ENCODE measurements at places on chromosomes 4 and X.
A peak's percentile ranks its signal among the peaks of the same experiment; 100 is the strongest.

DNA sequence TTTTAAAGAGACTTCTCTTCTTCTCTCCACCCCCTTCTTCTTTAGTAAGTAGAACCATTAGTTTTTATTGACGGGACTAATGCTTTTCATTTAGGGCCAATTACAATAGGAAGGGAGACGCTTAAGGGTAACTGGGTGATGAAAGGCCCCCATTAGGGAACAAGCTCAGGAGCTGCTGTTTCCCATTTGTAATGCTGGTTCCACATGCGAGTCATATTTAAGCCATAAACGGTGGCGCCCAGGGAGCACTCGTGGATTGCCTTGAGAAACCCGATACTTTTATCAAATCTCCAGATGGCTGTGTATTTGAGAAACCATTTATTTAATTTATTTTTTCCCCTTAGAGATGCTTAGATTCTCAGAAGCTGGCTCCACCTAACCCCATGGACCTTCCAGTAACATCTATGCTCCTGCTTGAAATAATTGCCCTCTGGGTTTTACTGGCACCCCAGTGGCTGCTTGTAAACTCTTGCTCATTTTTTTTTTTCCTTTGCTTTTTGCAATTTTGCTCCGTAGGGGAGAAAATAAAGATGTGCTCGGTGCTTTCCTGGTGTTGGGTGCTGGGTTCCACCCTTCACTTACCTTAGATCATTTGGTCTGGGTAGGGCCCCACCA lies 124.2 kb upstream of the MSX1 start:
- DNase-seq = no peak

- peak; percentile 3 for DNase-seq
These were observed 98.4 kb downstream of the AREG start for GRCh38 chr4:74543231-74543781.

DNA sequence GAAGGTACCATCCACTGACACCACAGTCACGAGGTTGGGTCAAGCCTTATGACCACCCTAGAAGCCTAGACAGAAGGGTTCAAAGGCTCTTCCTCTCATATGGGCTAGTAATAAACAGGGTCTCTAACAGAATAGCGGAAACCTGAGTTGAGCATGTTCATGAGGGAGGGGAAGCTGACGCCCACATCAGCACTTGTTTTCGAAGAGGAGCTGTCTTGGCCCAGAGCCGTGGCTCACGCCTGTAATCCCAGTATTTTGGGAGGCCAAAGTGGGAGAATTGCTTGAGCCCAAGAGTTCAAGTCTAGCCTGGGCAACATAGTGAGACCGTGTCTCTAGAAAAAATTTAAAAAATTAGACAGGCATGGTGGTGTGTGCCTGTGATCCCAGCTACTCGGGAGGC lies 21.5 kb upstream of the TMSB4X start:
- DNase-seq = no peak

GRCh38 chrX:111728096-111728495 lies 47.1 kb downstream of the ALG13 start:
- DNase-seq = no peak

DNA sequence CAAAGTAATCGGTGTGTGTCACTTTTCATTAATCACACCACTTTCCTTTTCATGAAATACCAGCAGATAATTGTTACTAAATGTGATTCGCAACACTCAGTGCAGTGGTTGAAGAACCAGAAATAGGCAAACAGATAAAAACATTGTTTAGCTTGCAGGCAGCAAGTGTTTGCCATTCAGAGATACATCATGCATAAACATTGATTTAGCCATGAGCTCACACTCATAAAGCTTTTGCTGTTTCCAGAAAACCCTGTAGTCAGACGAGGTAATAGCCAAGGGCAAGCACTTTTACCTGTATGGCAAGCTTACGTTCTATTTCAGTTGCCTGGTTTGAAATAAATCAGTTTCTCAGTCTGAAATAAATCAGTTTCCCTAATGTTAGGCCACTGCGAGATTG lies 542.0 kb upstream of the TENM3 start:
- DNase-seq = no peak

DNA sequence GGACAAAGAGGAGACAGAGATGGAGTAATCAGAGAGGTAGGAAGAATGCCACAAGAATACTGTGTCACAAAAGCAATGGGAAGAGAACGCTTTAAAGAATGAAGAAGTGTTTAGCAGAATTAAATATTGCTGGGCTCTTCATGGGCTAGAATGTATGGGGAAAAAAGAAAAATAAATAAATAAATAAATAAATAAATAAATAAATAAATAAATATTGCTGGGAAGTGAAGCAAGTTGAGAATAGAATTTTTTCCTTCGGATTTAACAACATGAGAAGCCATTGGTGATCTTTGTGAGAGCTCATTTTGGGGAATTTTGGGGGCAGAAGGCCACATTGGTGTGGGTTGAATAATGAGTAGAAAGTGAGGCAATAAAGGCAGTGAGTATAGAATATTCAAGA lies 59.7 kb upstream of the FRMPD3 start:
- DNase-seq = no peak

DNA sequence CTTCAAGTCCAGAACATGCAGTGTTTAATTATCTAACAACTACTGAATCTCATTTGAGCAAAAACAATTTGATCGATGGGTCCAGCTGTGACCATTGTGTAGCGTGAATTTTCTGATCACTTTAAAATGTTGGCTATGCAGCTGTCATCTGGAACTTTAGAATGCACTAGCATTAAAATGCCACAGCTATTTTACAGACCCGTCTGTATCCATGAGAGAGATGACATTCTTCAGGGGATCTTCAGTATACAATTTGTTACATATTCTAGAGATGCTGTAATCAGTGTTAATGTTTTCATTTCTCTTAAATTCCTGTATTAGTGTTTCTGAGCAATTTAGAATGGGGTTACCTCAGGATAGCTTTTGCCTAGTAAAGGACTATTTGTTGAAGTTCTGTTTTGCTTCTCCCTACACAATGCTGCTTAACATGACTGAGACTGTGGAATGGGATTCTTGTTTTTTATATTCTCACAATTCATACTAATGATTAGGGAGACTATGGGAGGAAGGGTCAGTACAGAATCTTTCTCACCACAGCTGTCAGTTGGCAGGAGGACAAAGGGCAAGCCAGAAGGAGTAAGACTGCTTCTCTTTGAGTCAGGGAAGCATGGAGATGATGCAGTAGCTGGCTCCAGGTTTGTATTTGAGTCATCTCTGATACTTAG lies 13.2 kb upstream of the CTSO start:
- no peak for DNase-seq

DNA sequence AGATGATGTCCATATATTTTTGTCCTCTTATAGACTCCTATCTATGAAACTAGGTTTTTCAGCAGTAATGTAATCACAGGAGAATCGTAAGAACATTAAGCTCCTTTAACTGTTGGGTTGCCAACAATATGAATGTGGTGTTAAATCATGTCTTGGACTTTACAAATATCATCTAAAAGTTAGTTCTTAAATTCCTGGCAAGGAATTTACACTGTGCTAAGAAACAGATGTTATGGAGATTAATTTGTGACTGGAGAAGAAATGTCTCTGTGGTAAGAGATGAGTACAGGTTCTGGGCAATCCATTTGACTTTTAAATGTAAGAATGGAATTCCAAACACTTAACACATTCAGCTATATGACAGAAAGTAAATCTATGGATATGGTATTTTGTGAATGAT lies 34.6 kb downstream of the CNKSR2 start:
- DNase-seq = no peak

DNA sequence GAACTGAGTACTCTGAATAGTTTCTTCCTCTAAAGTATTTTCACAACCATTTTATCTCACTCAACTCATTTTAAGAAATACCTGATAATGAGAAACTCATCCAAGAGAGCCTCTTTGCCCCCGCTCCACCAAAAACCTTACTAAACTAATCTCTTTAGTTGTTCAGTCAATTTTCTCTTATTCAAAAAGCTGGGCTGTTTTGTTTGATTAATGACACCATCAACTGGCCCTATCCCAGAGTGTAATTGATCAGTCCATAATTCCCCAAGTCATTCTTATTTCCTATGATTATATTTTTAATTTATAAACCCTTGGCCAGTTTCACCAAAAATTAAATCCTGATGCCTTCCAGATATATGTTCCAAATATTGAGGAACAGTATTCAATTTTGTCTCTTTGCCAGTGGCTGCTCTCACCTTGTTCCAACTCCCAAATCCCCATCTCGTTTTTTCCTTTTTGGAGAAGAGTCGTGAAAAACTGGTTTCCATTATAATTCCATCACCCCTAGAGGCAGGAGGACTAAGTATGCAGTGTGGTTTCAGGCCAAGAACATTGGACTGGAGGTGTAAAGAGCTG lies 10.4 kb downstream of the LIMCH1 start:
- no peak for DNase-seq

DNA sequence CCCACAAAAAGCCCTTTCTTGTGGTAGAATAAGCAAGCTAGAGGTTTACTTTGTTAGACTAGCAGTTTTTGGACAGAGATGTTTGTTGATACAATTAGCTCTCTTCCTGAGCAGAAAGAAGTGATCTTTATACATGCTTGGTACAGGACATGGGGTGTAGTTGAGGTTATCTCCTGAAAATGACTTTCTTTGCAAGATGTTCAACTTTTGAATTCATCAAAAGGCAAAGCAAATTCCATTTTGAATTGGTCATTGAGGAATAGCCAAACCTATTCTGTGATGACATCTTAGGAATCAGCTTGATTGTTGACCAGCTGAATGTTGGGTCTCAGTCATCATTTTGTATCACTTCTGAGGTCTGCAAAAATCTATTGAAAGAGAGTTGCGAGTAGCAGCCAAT lies 3.8 kb downstream of the CPE start:
- DNase-seq = no peak

DNA sequence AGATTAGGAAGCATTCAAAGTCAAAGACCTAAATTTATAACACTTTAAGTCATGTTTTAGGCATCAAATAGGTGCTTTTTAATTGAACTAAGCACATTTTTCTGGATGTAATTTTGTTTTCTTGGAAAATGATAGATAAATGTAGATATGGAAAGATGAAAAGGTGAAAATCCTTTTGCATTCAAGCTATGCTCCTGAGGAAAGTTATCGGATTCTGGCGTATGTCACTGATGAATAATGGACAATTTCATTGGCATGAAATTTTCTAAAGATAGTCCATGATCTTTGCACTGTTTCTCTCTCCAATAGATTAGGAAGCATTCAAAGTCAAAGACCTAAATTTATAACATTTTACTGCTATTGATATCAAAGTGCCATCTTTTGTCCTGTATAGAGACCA lies 444.2 kb upstream of the PABPC4L start:
- DNase-seq = no peak

- DNase-seq = no peak
These were observed 3.1 kb upstream of the TSPAN5 start for GRCh38 chr4:98661371-98662054.

DNA sequence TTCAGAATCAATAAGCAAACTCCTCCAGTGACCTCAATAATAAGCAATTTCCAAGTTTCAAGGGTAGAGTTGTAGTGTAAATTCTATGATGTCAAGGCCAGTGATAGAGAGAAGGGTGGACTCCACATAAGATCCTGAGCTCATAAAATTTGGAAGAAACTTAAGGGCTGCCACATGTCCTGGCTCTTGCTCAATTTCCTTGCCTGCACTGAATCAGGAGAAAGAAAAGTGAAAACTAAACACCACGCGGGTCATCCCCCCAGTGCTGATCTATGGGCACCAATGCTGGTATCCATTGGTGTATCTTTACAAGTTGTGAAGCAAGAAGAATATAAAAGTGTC lies 392.0 kb upstream of the INTU start:
- DNase-seq = no peak

GRCh38 chrX:72351606-72352334 lies 46.1 kb upstream of the CITED1 start:
- DNase-seq = no peak

GRCh38 chr4:166003811-166004210 lies 130.8 kb downstream of the TLL1 start:
- no peak for DNase-seq

DNA sequence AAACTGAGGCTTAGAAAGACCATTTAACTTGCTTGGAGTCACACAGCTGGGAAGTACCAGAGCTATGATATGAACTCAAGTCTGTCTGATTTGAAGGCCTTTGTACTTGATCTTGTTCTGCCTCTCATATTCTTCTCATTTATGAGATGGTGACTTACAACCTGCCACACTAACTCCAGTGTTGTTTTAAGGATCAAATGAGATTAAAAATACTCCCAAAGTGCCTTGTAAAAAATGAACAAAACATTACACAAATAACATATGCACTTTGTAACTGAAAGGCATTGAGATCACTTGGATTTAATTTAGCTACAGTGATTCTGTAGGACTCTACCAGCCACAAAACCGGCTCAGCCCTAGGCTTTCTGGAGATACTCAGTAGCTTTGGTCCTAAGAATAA lies 15.6 kb upstream of the MAP7D3 start:
- DNase-seq = no peak

DNA sequence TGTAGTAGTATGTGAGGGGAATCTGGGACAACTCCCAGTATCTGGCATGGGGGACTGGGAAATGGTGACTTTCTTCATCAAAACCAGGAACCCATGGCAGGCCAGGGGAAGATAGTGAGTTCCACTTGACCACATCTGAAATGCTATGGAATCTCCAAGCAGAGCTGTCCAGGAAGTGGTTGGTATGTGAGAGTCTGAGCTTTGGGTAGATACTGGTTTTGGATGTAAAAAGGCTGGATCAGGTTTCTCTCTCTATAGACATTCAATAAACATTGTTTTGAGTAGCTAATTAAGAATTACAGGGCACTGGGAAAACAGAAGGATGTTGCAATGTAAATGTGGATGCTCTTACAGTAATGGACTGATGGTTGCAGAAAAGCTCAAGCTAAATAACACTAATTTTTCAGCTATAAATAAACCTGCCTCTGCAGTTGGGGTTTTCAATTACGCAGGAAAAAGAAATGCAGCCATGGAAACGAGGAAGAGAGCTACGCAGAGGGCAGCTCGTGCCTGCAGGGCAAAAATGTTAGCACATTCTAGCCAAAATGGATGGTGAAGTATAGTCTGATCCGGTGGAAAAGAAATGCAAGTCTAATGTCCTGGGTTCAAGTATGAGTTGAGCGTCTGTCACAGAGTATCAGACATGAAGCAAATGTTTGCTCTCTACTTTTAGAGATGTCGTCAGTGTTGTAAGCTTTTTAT lies 13.4 kb upstream of the CHRNA9 start:
- no peak for DNase-seq

DNA sequence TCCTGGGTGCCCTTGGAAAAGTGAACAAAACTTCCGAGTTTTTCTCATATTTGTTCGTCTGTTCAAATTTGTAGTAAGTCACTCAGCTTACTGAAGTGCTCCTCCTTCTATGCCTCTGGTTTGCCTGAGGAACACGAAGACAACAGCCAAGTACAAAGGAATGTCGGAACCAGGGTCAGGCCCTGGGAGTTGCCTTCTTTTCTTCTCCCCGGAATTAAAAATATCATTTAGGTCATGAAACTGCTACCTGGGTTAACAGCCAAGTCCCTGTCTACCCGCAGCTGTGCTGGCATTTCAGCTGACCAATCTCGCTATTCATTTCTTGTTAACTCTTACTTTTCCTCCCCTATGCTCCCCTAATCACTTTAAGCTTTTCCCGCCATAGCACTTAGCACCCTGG lies 137.6 kb upstream of the TEX13D start:
- DNase-seq = no peak
